ENCODE measurements at places on chromosomes 7 and 10. TPM values are rescaled to one million over a fixed set of nuclear protein-coding genes. Genes with fewer than 3 reads are reported as not detected.

TCTN3 gene
- 15.3 TPM for total RNA-seq

GRCh38 chr10:36451391-36451970, 673.9 kb upstream of the ANKRD30A start:
- DNase-seq = no peak

- no peak for DNase-seq
Measured at GRCh38 chr10:131668903-131669302, 231.9 kb upstream of the PPP2R2D start.

- DNase-seq = no peak
Measured at GRCh38 chr7:139341776-139342226, 664 bp downstream of the FMC1 start.

RBM20 gene
- not detected for total RNA-seq

GRCh38 chr7:36472141-36472729, 82.6 kb downstream of the ANLN start:
- DNase-seq = no peak
